ENCODE measurements at places on chromosomes 3 and 15.

DNA sequence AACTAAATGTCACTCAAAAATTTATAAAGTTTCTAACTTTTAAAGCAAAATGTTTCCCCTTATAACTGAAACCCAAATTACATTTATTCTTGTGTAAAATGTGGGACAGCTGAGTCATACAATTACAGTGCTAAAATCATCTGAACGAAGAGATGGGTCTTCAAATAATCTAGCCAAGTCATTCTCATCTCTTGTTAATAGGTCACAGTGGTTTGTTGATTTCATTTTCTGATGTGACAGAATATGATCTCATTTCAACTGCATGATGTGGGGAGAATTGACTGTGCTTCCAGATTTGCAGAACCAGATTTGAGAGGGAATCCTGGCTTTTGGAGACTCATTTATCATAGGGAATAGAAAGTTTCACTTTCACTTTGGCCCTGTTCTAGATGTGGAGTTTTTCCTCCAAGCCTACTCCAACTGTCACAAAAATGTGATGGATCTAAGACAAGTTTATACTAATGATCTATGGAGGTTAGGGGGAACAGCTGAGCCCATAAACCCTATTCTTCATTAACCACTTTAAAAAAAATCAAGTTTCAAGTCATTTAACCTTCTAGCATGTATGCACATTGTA lies 685.0 kb downstream of the PDCD6IP start:
- peaks cover 2% of the 10 kb centered on the region for H3K27me3 ChIP-seq
- H3K36me3 ChIP-seq = no peaks in the 10 kb centered on the region
- H3K4me3 ChIP-seq = no peak overlapping the region
- no peak overlapping the region for H3K27ac ChIP-seq
- DNase-seq = no peak

- H3K27me3 ChIP-seq = no peaks in the 10 kb centered on the region
- peaks cover 59% of the 10 kb centered on the region for H3K4me1 ChIP-seq
- no peaks in the 10 kb centered on the region for H3K36me3 ChIP-seq
Measured at GRCh38 chr15:77412972-77413698, 6.8 kb downstream of the PEAK1 start.

GRCh38 chr15:59456114-59456513 lies 18.1 kb downstream of the FAM81A start:
- H3K4me3 ChIP-seq = no peak overlapping the region
- no peak for DNase-seq
- H3K27ac ChIP-seq = no peak overlapping the region
- no peaks in the 10 kb centered on the region for H3K4me1 ChIP-seq
- peaks cover 16% of the 10 kb centered on the region for H3K27me3 ChIP-seq

GRCh38 chr3:30712991-30713390 lies 106.6 kb downstream of the TGFBR2 start:
- no peak overlapping the region for H3K27ac ChIP-seq
- no peaks in the 10 kb centered on the region for H3K4me1 ChIP-seq
- no peaks in the 10 kb centered on the region for H3K36me3 ChIP-seq

DNA sequence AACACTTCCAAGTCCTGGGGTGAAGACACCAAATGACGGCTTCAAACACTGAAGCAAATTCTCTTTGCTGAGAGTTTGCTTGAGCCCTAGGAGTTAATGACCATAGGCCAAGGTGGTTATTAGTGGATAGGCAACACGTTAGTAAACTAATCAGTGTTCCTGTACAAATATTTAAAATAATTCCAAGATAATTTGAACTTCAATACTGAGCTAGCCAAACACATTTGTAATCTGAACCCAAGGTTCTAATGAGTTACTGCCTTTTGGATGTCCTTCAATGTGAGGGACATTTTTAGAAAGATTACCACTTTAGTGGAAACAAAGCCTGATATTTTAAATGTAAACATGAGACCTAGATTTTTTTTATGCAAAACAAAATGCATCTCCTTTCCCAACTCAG lies 94.6 kb downstream of the THRB start:
- H3K4me1 ChIP-seq = peaks cover 16% of the 10 kb centered on the region
- H3K36me3 ChIP-seq = no peaks in the 10 kb centered on the region
- H3K27ac ChIP-seq = no peak overlapping the region
- no peak for DNase-seq

GRCh38 chr15:54304321-54304720 lies 326.1 kb downstream of the UNC13C start:
- H3K27ac ChIP-seq = no peak overlapping the region
- H3K4me1 ChIP-seq = peaks cover 13% of the 10 kb centered on the region
- no peaks in the 10 kb centered on the region for H3K27me3 ChIP-seq
- DNase-seq = no peak
- H3K36me3 ChIP-seq = no peaks in the 10 kb centered on the region

GRCh38 chr3:109874896-109875708 lies 537.8 kb upstream of the DPPA4 start:
- H3K27ac ChIP-seq = no peak overlapping the region
- H3K4me3 ChIP-seq = no peak overlapping the region
- H3K4me1 ChIP-seq = no peaks in the 10 kb centered on the region
- peaks cover 7% of the 10 kb centered on the region for H3K36me3 ChIP-seq
- no peaks in the 10 kb centered on the region for H3K27me3 ChIP-seq

DNA sequence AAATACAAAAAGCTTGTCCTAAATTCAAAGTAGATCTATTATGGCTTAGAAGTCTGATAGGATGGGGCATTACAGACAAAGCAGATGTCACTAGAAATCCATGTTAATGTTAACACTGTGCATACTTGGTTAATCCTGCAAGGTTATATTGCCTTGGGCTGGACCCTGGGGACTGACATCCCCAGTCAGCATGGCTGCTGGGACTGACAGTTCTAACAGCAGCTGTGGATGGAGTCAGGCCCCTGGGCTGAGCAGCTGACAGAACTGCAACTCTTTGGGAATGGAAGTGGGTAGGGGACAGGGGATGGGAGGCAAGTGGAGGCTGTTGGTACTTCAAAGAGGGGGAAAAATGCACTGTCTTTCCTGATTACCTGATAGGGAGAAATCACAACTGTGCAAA lies 7.5 kb downstream of the P2RY1 start:
- H3K27ac ChIP-seq = no peak overlapping the region
- no peak for DNase-seq
- H3K4me1 ChIP-seq = no peaks in the 10 kb centered on the region
- no peak overlapping the region for H3K4me3 ChIP-seq
- H3K27me3 ChIP-seq = peaks cover 10% of the 10 kb centered on the region
- H3K36me3 ChIP-seq = no peaks in the 10 kb centered on the region

GRCh38 chr15:57237301-57237642 lies 139.0 kb upstream of the CGNL1 start:
- peak overlapping the region; percentile 94 for H3K27ac ChIP-seq
- H3K4me1 ChIP-seq = peaks cover 35% of the 10 kb centered on the region
- DNase-seq = no peak
- H3K4me3 ChIP-seq = no peak overlapping the region
- H3K36me3 ChIP-seq = peaks cover 25% of the 10 kb centered on the region

DNA sequence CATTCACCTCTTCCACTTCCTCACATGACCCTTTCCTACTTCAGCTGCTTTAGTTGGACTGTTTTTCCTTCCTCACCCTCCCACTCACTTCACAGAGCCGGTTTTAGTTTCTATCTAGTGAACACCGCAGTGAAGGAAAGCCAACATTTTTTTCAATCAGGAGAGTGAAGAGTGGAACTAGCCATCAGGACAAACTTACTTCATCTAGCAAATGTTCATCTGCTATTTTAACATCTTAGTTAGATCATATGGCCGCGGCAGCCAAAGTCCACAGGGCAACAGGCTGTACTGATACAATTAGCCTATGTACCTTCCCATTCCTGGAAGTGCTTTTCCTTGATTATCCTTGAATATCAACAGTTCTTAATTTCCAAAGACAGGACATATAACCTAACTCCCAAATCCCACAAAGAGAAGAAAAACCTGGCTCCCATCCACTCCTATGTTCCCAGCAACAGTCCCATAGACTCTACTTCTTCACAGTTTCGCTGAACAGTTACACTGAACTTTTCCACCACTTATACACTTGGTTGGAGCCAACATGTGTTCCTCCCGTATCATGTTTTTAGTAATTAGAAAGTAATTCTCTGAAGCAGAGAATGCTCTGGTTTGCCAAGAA lies 456.2 kb upstream of the THBS1 start:
- H3K4me1 ChIP-seq = peaks cover 43% of the 10 kb centered on the region
- H3K27ac ChIP-seq = peak overlapping the region; percentile 42
- H3K4me3 ChIP-seq = no peak overlapping the region
- H3K36me3 ChIP-seq = peaks cover 3% of the 10 kb centered on the region
- DNase-seq = no peak

GRCh38 chr3:4681301-4681700 lies 188.2 kb downstream of the ITPR1 start:
- H3K4me1 ChIP-seq = peaks cover 8% of the 10 kb centered on the region
- H3K36me3 ChIP-seq = peaks cover 23% of the 10 kb centered on the region
- no peak for DNase-seq

DNA sequence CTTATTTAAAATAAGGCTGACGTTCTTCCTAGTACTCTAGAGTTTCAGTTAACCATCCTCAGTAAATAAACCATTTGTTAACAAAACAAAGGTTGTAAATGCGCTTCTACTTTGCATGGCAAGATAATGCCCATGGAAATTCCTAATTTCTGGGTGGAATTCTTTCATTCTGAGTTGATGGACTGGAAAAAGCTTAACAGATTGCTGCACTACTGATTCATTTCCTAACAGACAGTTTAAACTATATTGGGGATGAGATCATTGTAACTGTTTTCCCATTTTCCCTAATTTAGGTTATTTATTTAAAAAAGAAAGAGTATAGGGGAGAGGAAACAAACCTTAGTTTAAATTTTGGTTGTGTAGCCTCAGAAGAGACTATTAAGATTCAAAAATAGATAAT lies 342.2 kb downstream of the NLGN1 start:
- peaks cover 44% of the 10 kb centered on the region for H3K4me1 ChIP-seq
- H3K27ac ChIP-seq = no peak overlapping the region
- H3K36me3 ChIP-seq = no peaks in the 10 kb centered on the region

DNA sequence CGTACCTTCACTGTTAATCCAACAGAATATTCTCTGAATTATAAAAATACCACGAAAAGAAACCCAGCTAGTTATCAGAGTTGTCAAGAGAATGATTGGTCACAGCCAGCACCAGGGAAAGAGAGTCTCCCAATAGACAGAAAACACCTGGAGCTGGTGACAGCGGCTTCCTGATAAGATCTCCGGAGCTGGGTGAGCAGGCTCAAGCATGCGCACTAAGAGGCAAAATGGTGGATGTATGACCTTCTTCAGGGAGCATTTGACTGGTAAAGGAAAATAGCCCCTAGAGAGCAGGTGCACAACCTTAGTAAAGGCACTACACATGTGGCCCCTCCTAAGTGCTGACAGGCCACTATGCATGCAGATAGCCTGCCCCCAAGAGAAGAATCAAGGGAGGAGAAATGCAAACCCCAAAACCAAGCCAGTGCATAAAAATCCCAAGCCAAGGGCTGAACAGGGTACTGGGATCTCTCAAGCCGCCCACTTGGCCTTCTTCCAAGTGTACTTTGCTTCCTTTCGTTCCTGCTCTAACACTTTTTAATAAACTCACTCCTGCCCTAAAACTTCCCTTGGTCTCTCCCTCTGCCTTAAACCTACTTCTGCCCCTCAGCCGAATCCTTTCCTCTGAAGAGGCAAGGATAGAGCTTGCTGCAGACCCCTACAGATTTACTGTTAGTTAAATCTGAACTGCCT lies 93.2 kb downstream of the UACA start:
- no peak for DNase-seq
- H3K36me3 ChIP-seq = peaks cover 19% of the 10 kb centered on the region
- no peaks in the 10 kb centered on the region for H3K27me3 ChIP-seq
- peaks cover 15% of the 10 kb centered on the region for H3K4me1 ChIP-seq
- no peak overlapping the region for H3K4me3 ChIP-seq

DNA sequence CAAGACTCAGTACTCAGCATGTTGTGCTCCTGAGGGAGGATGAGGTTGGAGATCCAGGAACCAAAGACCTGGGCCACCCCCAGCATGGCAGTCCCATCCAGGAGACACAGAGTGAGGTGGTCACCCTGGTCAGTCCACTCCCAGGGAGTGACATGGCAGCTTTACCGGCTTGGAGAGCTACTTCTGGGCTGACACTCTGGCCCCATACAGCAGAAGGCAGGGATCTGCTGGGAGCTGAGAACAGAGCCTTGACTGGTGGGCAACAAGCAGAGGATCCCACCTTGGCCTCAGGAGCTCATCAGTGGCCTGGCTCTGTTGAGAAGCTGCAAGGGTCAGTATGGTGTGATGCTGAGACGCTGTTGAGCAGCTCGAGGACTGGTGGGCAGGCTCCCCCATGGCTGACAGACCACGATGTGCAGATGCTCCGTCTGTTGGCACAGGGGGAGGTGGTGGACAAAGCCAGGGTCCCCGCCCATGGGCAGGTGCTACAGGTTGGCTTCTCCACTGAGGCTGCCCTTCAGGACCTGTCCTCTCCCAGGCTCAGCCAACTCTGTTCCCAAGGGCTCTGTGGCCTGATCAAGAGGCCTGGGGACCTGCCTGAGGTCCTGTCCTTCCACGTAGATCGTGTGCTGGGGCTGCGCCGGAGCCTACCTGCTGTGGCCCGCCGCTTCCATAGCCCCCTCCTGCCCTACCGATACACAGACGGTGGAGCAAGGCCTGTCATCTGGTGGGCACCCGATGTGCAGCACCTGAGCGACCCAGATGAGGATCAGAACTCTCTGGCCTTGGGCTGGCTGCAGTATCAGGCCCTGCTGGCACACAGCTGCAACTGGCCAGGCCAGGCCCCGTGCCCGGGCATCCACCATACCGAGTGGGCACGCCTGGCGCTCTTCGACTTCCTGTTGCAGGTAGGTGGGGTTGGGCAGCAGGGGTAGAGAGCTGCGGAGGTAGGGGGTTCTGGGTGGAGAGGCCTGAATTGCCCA lies 53.8 kb downstream of the GASK1A start:
- DNase-seq = no peak
- H3K27me3 ChIP-seq = peaks cover 8% of the 10 kb centered on the region
- no peaks in the 10 kb centered on the region for H3K36me3 ChIP-seq
- no peaks in the 10 kb centered on the region for H3K4me1 ChIP-seq

- peaks cover 42% of the 10 kb centered on the region for H3K4me1 ChIP-seq
- DNase-seq = no peak
- H3K4me3 ChIP-seq = peak overlapping the region; percentile 85
- peaks cover 28% of the 10 kb centered on the region for H3K36me3 ChIP-seq
- H3K27me3 ChIP-seq = no peaks in the 10 kb centered on the region
Measured at GRCh38 chr3:126472277-126473006, 3.2 kb downstream of the ZXDC start.

DNA sequence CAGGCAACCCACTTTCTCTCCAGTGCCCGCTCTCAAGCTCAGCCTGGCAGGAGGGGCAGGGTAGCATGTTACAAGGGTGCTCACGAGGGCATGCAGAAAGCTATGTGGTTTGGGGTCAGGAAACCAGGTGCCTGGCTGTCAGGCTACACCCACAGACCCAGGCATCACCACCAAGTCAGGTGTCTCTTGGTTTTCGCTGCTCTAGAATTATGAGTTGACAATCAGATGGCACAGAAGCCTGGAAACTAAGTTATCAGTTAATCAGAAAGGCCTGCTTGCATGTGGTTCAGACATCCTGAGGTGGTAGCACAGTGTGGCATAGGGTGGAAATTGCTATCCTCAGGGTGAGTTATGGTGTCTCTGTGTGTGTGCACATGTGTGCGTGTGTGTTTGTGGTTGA lies 16.2 kb upstream of the CCR9 start:
- H3K36me3 ChIP-seq = no peaks in the 10 kb centered on the region
- no peak overlapping the region for H3K27ac ChIP-seq
- peaks cover 46% of the 10 kb centered on the region for H3K27me3 ChIP-seq
- H3K4me1 ChIP-seq = no peaks in the 10 kb centered on the region
- no peak for DNase-seq
- no peak overlapping the region for H3K4me3 ChIP-seq

GRCh38 chr3:183538486-183538885 lies 17.0 kb downstream of the KLHL6 start:
- H3K27me3 ChIP-seq = no peaks in the 10 kb centered on the region
- no peaks in the 10 kb centered on the region for H3K36me3 ChIP-seq
- DNase-seq = no peak
- peaks cover 27% of the 10 kb centered on the region for H3K4me1 ChIP-seq
- no peak overlapping the region for H3K4me3 ChIP-seq

Measured in chondrocyte (in vitro differentiated cells).